ENCODE measurements at places on chromosomes 3 and 15. TPM values are rescaled to one million over a fixed set of nuclear protein-coding genes. Genes with fewer than 3 reads are reported as not detected.

Gene P2RY12
- 3.4 TPM for total RNA-seq

Gene CASR
- 0.32 TPM for total RNA-seq

Gene GOLGA6A
- total RNA-seq = not detected

DNA sequence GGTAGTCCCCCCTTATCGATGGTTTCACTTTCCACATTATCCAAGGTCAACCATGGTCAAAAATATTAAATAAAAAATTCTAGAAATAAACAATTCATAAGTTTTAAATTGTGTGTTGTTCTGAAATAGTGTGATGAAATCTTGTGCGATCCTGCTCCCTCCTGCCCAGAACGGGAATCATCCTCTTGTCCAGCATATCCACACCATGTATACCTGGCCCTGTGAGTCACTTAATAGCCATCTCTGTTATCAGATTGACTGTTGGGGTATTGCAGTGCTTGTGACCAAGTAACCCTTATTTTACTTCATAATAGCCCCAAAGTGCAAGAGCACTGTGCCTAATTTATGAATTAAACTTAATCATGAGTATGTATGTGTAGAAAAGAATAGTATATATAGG lies 19.1 kb downstream of the FAM81A start:
- no peak for DNase-seq

- DNase-seq = no peak
Observed at GRCh38 chr3:194750491-194750828, 64.8 kb downstream of the FAM43A start.

DNA sequence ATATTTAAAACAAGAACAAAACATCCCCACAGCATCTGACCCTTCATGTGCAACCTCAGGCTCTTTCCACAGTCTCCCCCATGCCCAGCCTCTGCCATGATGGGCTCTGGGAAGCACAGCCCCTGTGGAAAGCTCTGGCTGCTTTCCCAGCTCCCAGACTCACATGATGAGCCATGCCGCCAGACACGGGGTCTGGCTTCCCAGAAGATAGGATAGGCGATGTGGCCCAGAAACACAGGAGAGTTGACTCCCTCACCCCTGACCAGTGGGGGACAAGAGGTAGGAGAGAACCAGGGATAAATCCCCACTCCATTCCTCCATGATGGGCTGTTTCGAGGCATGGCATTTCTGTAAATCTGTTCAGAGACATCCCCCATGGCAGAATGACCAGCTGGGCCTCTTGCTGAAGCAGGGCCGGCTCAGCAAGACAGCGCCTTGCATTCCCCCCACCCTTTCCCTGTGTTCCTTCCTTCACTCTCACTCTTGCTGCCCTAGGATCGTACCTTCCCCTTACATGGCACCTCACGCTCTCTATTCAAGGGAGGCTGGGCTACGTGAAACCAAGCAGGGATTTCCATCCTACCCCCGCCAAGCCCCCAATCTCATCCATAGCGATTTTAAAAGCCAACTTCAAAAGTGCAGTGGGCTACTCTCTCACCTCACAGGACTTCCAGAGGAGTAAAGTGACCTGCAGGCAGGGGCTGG lies 192.4 kb downstream of the ABHD5 start:
- DNase-seq = no peak

GRCh38 chr3:2513986-2514385 lies 415.3 kb downstream of the CNTN4 start:
- no peak for DNase-seq

GRCh38 chr3:49869525-49870126 lies at the start of gene CAMKV:
Gene CAMKV (minus strand): TSS chr3:49869906. CDS start chr3:49862388, 7,518 bp downstream.
- no peak for DNase-seq

DNA sequence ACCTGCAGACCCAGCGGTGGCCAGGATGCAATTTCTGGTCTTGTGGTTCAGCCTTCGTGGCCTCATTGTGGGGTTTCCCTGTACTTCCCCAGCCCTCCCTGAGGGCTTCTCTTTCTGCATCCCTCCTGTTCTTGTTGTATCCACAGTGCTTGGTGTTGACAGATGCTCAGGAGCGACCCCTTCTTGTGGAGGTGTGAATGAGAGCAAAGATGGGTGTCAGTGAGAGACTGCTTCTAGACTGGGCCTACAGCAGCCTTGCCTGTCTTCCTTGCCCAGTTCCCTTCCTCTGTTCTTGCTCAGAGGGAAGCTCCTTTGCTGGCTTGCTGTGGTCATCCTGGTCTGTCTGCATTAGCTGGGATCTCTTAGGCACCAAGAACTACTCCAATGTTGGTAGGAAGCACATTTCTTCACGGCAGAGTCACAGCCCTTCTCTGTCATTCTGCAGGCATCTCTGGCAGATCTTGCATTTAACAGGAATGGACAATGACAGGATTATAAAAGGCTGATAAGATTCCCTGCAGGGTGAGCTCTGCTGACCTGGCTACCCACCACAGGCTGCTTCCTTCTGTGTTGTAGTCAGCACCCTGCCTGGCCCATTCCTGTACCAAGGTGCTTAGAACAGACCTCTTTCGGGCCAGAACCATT lies 317.8 kb upstream of the C2CD4B start:
- DNase-seq = no peak

All from mucosa of descending colon (tissue), 3 donors.